Stimulated activated CD4-positive, alpha-beta T cell treated with anti-CD3 and anti-CD28 coated beads, Interleukin-1b, Interleukin-23, amount 100 ng/mL, for 1 hour (primary cell): ENCODE measurements at places on chromosomes 4 and X.

GRCh38 chr4:135994360-135994759 is 1537.9 kb downstream of the PCDH18 start:
- no peak for DNase-seq

GRCh38 chrX:14698790-14699189 is 169.5 kb downstream of the GLRA2 start:
- DNase-seq, result no peak

DNA sequence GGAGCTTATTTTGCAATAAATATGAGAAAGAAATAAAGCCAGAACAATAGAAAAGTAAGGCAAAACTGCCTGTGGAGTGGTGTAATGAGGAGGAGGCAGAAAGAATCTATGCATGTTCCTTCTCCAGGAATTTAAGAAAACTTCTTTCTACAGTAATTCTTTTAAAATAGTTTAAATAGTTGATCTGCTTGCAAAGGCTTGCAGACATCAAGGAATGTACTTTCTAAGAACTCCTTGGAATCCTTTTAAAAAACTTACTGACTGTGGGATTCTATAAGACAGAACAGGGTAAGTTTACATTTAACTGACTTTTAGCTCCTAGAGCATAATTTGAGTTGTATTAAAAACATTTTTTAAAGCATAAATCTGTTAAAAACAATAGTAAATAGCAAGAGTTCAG is 63.2 kb upstream of the ALB start:
- no peak for DNase-seq

GRCh38 chr4:150164055-150164454 is 85.8 kb downstream of the DCLK2 start:
- no peak for DNase-seq

GRCh38 chr4:84803720-84804119 is 162.8 kb downstream of the WDFY3 start:
- DNase-seq, result no peak

DNA sequence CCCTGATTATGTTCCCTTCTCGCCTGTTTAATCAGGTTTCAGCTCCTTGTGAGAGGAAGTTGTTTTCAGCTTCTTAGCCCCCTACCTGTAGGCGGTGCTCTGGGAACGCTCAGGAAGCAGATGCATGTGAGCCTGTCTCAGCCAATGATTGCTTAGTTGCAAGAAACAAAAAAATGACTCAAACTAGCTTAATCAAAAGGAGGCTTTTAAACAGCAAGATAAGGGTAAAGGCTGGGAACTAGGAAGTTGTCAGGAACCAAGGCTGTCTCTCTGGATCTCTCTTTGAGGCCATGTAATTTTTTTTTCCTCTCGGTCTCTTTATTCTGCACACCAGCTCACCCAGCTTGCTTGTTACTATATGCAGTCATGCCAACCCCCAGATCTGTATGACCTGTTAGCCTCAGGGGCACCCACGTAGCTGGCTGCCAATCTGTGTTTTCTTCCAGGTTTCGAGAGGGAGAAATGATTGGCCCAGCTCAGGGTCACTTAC is 109.1 kb downstream of the PTTG2 start:
- no peak for DNase-seq

GRCh38 chr4:173556398-173557131 is 26.5 kb upstream of the HAND2 start:
- no peak for DNase-seq

DNA sequence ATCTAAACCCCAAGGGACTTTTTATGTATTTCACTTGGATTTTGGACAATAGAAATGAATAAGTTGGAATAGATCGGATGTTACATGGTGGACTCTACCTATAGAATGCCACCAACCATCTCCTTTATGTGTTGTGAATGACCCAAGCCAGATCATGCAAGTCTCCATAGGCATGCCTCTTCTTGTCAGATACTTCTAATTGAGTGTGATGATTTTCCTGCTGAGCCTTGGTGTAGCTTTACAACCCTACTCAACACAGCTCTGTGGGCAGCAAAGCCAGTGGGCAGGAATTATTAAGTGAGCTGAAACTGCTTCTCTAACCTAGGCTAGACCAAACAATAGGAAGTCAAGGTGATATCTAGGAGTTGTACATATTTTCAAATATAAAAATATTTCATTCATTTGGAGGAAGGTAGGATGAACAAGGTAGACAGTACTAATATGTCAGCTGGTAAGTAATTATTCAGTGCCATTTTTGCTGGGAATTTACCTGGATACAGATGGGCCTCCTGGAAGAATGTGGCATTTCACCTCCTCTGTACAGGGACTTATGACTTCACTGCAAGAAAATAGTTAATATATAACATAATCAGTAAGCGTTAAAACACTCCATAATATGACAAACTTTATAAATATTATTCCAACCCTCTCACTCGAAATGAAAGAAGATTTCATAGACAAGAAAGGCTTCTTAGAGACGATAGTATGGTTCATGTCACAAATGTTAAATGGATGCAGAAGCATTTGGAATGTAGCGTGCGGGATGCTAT is 298.0 kb upstream of the FAT1 start:
- no peak for DNase-seq

DNA sequence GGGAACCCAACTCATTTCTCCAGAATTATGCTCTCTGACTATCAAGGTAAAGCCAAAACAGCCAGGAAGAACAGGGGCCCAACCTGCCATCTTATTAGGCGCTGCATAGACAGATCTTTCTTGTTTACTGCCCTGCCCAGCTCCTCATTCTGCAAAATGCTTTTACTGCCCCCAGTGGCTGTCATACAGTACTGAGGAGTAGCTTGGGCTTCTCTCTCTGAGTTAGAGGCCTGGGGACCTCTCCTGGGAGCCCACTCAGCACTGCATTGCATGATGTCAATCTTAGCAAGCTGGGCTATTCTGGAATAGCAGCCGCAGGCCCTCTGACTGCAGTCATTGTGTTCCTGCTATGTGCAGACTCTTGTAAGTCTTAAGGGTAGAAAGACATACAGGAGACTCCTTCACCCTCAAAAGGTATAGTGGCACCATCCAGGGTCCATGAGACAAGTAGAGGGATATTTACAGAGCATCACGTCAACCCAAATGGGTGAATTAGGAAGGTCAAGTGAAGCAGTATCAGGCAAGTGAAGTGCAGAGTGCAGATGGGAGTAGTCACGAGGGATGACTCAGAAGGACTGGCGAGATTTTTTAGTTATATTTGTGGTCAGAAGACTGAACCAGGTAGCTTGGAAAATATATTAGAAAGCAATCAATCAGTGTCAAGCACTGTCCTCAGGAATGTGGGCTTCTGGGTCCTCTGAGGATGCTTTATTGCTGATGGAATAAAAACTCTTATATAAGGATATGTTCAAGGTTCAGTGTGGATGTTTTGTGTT is 294.1 kb upstream of the SFRP2 start:
- no peak for DNase-seq

- no peak for DNase-seq
Observed at GRCh38 chr4:110635163-110635865, 12.4 kb upstream of the PITX2 start.

DNA sequence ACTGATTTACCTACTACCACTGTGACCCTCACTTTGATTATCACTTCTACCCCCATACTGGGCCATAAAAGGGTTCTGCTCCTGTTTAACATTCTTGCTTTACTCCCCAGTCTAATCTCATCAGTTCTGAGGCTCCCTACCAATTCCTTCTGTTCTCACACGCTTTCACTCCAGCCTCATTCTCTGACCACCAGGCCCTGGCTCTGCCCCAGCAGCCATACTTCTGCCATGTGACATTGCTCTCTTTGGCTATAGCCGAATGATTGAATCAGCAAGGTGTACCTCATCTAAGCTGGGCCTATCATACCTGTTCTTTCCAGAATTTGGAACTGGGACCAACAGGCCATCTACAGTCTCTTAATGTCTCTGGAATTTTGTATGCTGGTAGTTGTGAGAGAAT is 14.4 kb upstream of the ELF2 start:
- DNase-seq, result no peak

DNA sequence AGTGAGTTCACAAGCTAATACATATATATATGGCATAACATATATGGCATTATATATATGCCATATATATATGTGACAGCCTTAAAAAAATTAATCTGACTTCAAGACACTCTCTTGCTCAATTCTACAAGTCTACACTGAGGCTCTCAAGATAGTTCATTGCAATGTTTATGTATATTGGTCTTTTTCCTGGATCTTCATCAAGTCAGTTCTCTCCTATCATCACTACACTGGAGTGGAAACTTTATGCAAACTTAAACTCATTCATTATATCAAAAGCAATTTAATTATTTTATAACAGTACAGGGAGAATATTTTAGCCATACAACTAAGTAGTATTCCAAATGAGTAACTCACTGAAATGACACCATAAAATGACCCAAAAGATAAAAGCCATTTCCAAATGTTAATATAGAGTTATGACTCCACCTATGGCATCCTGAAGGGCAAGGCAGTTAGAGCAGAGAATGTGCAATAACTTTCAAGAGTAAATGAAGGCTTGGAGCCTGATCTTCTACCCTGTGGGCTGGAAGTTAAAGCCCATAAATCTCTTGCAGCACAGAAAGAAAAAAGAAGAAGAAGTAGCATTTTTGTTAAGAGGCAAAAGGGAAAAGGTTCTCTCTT is 176.3 kb upstream of the SLIT2 start:
- no peak for DNase-seq

GRCh38 chr4:59484944-59485343 is 1715.2 kb upstream of the ADGRL3 start:
- no peak for DNase-seq

DNA sequence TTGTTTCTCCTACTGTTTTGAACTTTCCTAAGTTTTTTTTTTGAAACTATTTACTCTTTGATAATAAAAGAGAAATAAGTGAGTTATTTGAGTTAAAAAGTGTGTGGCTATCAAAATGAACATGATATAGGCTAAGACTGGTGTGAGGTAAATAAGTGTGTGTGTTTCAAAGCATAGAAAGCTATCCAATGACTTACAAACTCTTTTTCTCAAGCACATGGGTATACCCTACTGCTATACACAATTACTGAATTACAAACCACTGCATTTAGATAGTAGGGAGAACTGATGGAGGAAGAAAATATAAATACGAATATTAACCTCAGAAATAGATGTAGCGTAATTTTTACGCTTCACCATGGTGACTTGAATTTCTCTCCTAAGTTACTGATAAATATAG is 305.8 kb upstream of the ANXA10 start:
- DNase-seq, result no peak

DNA sequence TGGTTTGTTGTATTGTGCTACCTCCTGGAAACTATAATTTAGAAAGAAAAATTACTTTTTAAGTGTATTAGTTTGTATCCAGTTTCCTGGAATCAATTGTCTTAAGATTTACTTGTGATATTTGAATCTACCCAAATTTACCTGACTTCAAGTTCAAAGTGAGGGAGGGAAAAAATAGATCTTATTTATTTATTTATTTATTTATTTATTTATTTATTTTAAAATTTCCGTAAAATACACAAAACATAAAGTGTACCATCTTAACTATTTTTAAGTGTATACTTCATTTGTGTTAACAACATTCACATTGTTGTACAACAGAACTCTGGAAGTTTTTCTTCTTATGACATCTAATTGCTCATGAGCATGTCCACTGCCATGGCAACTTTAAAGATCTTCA is 356.0 kb downstream of the DACH2 start:
- no peak for DNase-seq

DNA sequence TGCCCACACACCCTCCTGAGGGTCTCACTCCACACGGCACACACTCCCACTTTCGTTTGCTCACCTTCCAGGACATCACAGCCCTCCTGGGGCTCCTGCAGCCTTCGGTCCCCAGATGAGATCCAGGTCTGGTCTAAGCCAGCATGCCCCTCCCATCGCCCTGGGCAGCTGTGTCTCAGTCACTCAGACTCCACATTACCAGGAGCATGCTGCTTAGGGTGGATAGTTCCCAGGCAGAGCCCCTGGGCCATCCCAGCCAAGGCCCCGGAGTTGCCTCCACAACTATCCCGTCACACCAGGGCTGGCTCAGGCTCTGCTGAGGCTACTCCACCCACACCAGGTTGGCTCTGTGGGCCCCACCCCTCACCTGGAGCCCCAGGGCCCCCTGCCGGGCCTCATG is 50.4 kb upstream of the PSAPL1 start:
- DNase-seq, result no peak

GRCh38 chr4:77025643-77026321 is 50.0 kb downstream of the CCNI start:
- DNase-seq, result no peak

- no peak for DNase-seq
Observed at GRCh38 chrX:8346892-8347291, 117.7 kb upstream of the VCX3B start.

DNA sequence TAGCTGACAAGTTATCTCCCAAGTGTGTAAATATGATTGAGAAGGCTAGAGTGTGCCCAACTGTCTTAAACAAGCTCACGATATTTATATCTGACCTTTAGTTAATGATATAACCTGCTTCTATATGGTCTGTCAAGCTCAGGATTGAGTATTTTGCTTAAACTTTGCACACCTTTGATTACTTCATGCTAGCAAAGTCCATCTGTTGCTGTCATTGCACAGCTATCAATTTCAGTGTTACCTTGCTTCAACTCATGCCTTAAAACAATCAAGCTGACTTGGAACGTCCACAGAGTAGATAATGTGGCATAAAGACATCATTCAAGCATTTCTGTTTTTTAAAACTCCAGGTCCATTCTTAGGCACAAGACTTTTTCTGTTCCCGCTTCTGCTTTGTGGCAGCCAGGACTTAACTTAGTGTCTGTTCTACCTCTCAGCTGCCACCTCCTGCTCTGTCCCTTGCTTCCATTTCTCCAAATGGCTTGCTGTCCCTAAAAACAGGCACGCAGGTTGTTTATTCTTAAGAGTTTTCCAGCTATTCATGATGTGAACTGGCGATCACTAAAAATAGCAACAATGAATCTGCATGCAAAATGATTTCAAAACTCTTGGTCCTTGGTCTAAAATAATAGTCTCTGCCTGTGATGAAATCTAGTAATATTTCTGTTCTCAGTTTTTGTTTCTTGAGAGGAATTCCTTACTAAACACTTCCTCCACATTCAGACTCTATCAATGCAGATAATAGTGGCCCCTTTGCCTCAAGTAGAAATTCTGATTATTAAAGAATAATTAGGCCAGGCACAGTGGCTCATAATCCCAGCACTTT is 16.3 kb upstream of the NEIL3 start:
- DNase-seq, result no peak

- DNase-seq, result no peak
Observed at GRCh38 chr4:3679851-3680311, 86.3 kb upstream of the ADRA2C start.
